ENCODE measurements at places on chromosomes 4 and X. TPM values are rescaled to one million over a fixed set of nuclear protein-coding genes. Genes with fewer than 3 reads are reported as not detected.

Gene ENAM
- total RNA-seq: not detected

Gene NAP1L2
- total RNA-seq: 22.6 TPM

Gene GPRASP3
- 20.3 TPM for total RNA-seq

Gene LNX1
- 0.43 TPM for total RNA-seq

Gene ADH1A
- total RNA-seq: not detected

- no peak for DNase-seq
- H3K4me3 ChIP-seq: no peak overlapping the region
- no peaks in the 10 kb centered on the region for H3K27me3 ChIP-seq
These were observed 62.6 kb downstream of the USO1 start for GRCh38 chr4:75786938-75787337.

- H3K27me3 ChIP-seq: no peaks in the 10 kb centered on the region
- no peak for DNase-seq
- peaks cover 7% of the 10 kb centered on the region for H3K36me3 ChIP-seq
- peaks cover 47% of the 10 kb centered on the region for H3K4me1 ChIP-seq
- no peak overlapping the region for H3K27ac ChIP-seq
These were observed 89.7 kb upstream of the CBR4 start for GRCh38 chr4:169099771-169100180.

DNA sequence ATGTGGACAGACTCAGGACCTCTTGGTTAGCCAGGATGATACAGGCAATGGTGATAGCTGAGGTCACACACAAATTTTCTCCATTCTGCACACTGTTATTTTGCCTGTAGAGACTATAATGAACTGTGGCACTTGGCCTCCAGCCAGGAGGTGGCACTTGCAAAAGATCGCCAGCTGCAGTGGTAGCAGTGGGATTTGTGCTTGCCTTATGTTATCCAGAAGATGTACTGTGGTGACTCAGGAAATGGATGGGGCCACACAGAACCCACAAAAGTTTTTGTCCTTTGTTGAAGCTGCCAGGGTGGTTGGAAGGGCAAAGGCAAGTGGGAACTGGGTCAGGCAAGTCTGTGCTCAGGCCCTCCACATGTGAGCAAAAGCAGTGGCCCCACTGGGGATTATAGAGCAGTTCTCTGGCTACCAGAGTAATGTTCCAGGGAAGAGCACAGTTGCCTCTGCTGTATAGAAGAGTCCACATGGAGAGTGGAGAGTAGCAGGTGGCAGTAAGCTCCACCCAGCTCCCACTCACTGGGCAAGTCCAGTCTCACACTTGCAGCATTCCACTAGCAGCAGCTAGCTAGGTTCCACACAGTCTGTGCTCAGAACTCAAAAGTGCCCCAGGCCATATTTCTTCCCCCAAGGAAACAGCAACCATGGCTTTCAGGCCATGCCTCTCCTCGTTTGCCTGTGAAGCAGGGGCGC lies 5.9 kb upstream of the C4orf17 start:
- no peak overlapping the region for H3K4me3 ChIP-seq
- no peaks in the 10 kb centered on the region for H3K27me3 ChIP-seq
- no peak overlapping the region for H3K27ac ChIP-seq
- H3K36me3 ChIP-seq: no peaks in the 10 kb centered on the region
- no peaks in the 10 kb centered on the region for H3K4me1 ChIP-seq

- H3K4me3 ChIP-seq: no peak overlapping the region
- no peaks in the 10 kb centered on the region for H3K36me3 ChIP-seq
- no peak for DNase-seq
- no peaks in the 10 kb centered on the region for H3K27me3 ChIP-seq
These were observed 63.9 kb upstream of the PSAPL1 start for GRCh38 chr4:7498446-7499200.

DNA sequence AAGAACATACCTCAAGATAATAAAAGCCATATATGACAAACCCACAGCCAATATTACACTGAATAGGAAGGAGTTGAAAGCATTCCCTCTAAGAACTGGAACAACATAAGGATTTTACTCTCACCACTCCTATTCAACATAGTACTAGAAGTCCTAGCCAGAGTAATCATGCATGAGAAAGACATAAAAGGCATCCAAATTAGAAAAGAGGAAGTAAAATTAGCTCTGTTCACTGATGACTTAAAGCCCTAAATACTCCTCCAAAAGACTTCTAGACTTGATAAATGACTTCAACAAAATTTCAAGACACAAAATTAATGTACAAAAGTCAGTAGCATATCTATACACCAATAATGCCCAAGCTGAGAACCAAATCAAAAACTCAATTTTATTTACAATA lies 235.7 kb downstream of the NKX6-1 start:
- no peaks in the 10 kb centered on the region for H3K36me3 ChIP-seq
- no peaks in the 10 kb centered on the region for H3K27me3 ChIP-seq
- DNase-seq: no peak
- no peak overlapping the region for H3K27ac ChIP-seq
- no peaks in the 10 kb centered on the region for H3K4me1 ChIP-seq

DNA sequence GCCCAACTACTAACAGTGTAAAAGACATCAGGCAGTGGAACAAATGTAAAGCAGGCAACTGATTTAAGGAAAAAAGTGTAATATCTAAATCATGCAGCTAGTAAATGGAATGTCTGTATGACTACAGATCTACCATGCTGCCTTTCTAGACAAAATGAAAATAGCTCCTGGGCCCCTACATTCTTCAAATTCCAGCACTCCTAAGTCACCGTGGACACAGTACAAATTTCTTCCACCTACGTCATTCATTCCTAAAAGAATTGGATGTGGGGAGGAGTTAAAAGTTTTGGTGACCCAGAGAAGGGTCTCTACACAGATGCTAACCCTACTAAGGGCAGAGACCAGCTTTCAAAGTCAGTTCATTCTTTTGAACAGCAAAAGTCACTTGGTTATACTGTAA lies 137.2 kb upstream of the ARHGEF9 start:
- no peak overlapping the region for H3K27ac ChIP-seq
- H3K4me1 ChIP-seq: no peaks in the 10 kb centered on the region
- H3K4me3 ChIP-seq: no peak overlapping the region
- no peaks in the 10 kb centered on the region for H3K27me3 ChIP-seq
- H3K36me3 ChIP-seq: no peaks in the 10 kb centered on the region
- DNase-seq: no peak
